ENCODE measurements at places on chromosomes 5 and 9.

DNA sequence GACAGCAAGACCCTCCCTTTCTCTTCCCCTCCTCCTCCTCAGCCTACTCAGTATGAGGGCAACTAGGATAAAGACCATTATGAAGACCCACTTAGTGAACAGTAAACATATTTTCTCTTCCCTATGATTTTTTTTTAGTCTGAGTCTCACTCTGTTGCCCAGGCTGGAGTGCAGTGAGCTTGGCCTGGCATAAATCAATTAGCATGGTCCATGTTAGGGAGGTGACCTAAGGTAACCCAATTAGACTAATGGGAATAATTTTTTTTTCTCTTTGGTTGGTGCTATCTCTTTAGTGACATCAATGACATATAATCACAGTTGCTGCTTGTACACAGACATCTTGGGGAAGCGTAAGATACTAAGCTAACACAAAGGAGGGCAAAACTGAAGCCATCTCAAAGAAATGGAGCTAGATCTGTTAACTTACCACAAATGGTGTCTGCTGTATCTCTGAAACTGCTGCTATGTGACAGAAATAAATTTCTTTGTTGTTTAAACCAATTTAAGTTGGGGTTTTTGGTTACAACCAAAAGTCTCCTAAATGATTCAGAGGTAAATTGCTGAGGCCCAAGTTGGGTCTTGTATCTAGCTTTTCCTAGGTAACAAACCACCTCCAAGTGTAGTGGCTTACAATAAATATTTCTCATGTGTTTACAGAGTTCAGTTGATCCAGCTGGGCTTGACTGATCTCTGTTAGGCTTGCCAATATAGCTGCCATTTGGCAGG lies 13.3 kb downstream of the PKD2L2 start:
- ATAC-seq: no peak

- peak; percentile 72 for ATAC-seq
Measured at GRCh38 chr5:140351609-140352334, 5.4 kb upstream of the HBEGF start.

- no peak for ATAC-seq
Measured at GRCh38 chr9:76180541-76180940, 213.7 kb downstream of the RFK start.

GRCh38 chr5:140219068-140219991 lies 44.3 kb downstream of the CYSTM1 start:
- ATAC-seq: no peak

GRCh38 chr9:97366889-97367288 lies 45.0 kb upstream of the TDRD7 start:
- no peak for ATAC-seq

DNA sequence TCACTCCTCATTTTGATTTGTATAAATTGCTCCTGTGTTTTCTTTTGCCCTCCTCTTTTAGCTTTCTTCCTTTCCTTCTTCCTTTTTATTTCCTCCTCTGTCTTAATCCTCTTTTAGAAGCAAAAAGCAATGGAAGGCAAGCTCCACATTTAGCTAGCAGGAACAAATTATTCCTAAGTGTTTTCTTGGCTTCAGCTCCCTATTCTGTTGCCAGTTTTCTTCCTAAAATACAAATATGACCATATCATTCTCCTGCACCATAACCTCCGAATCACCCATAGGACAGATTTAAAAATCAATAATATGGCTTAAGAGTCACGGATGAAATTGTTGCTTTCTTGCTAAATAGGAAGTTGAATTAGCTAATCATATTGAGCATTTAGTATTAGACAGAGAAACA lies 49.4 kb downstream of the GRIN3A start:
- ATAC-seq: no peak

DNA sequence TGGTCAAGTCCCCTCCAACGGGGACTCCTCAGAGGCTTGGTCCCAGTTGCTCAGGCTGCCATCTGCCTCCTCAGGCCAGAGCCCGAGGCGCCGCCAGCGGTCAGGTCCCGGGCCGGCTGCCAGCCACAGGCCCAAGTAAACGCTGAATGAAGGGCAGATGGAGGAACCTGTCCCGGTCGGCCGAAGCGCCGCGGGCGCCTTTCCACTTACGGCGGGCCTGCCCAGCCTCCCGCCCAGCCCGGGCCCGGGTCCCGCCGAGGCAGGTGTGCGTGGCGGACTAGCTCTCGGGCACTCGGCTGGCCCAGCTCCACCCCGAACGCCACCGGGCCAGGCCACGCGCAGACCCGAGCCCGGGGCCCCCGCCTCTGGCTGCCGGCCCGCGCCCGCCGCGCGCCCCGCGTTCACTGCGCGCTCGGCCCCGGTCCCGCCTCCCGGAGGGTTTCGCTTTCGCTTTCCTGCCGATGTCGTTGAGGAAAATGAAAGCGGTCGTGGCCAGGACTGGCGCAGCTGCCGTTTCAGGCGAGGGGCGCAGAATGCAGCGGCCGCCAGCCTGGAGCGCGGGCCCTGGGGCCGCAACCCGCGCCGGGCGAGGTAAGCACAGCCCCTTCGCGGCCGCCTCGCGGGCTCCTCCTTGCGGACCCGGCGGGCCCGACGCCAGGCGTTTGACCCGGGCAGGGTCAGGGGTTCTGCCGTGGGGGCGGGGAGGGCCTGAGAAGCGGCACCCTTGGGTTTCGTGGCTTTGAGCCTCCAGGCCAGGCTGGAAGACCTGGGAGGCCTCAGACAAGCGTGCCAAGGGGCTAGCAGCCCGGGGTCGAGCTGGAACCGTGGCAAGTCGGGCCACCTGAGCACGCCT lies 41.2 kb downstream of the SLC22A5 start:
- peak; percentile 80 for ATAC-seq

DNA sequence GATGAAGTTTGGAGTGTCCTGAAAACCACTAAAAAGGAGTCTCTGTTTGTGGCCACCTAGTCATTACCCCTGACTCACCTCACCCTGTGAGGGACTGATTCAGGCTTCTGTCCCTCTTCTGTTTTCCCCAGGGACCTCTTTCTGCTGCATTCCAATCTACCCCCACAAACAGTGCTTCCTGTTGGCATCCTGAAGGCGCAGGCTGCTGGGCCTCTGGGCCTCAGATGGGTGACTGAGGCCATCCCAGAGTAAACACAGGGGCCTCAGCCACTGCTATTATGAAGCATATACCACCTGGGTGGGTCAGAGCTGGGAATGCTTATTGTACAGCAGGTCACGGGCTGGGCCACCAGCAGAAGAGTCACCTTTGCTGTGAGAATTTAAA lies 20.0 kb downstream of the MORN5 start:
- no peak for ATAC-seq

DNA sequence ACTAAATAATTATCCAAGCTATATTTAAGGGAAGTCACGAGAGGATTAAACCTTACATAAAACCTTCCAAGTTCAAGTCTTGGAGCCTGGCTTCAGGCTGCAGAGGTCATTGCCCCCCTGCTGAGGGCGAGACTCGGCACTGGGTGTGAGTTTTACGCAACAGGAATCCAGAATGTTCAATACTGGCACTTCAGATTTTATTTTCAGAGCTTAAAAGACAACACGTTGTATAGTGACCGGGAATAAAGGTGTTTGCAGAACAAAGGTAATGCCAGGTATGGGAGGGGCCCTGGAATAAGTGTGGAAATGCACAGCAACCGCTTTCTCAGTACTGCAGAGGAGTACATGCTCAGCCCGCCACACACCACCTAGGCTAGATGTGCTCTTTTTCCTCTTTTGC lies 207.0 kb downstream of the GAPVD1 start:
- ATAC-seq: no peak

GRCh38 chr5:34657274-34657921 lies 1.3 kb downstream of the RAI14 start:
- ATAC-seq: no peak

- ATAC-seq: no peak
Measured at GRCh38 chr5:147426640-147427327, 83.1 kb downstream of the DPYSL3 start.

GRCh38 chr9:23663946-23664345 lies 162.1 kb downstream of the ELAVL2 start:
- no peak for ATAC-seq

DNA sequence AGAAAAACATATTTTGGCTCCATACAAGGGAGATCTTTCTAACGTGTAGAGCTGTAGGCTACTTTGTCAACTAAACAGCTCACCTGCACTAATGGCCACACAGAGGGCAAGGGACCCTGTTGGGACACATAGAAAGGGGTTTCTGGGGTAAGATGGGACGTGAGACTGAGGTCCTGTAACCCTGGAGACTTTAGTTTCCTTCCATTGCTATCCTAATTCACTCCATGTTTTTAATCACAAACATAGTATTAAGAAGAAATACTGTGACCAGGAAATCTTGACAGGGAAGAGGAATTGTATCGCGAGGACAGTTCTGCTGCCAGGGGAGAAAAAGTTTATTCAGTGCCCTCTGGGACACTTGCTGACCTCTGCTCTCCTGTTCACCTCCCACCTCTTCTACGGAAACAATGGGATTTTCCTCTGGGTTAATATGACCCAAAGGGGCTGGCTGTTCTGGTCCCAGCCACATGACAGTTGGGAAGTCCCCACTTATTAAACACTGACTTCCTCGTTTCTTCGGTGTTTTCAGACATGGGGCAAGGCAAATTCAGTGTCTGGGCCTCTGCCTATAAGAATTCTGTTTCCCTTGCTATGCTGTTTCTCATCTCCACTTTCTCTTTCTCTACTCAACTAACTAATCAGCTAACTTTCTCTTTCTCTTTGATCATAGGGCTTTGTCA lies 106.9 kb upstream of the SEMA6A start:
- peak; percentile 44 for ATAC-seq

DNA sequence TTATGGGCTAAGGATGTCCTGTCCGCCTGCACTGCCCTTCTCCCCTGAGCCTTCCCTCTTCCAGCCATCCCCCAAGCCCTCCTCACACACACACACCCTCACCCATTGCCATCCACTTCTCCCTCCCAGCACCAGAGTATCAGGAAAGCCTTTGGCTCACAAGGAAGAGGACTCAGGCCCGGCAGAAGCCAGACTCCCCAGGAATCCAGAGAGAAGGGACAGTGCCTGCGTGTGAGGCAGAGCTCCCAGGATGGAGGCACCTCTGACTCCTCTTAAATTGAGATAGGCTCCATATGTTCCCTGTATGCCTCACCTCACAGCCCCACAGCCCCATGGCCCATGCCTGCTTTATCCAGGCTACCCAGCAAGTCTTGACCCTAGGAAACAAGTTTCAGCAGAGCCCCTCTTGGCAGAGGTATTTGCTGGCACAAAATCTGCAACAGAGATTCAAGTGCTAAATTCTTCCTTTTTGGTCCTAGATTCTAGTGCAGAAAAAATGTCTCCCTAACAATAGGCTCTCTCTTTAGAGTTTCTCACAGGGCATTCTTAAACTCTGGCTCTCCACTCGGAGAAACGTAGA lies 761 bp downstream of the IL17B start:
- ATAC-seq: no peak

- ATAC-seq: no peak
Measured at GRCh38 chr9:135166565-135166964, 79.1 kb downstream of the OLFM1 start.

GRCh38 chr5:109714592-109714991 lies 24.9 kb downstream of the MAN2A1 start:
- no peak for ATAC-seq

- no peak for ATAC-seq
Measured at GRCh38 chr9:792331-793260, 48.9 kb upstream of the DMRT1 start.

GRCh38 chr9:90142580-90142979 lies 500.0 kb downstream of the DIRAS2 start:
- no peak for ATAC-seq

DNA sequence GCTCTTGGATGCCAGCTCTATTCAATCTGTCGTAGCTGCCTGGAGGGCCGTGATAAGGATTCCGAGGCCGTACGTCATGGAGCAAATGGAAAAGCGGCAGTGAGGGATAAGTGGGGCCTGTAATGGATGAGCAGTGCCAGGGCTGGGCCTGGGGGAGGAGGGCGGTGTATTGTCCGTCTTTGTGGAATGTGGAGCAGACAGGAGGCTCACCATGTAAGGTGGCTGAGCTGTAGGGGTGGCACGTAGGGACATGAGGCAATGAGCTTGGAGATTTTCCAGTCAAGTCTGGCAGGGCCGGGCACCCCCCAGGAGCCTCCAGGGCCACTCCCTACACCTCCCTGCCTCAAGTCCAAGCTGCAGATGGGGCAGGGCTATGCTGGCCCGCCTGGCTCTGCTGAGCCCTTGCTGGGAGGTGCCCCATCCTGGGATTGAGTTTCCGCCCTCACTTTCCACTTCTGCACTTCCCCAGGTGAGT lies 29.2 kb downstream of the NCS1 start:
- ATAC-seq: no peak

- no peak for ATAC-seq
Measured at GRCh38 chr5:17907094-17907493, 272.8 kb downstream of the TAF11L14 start.

DNA sequence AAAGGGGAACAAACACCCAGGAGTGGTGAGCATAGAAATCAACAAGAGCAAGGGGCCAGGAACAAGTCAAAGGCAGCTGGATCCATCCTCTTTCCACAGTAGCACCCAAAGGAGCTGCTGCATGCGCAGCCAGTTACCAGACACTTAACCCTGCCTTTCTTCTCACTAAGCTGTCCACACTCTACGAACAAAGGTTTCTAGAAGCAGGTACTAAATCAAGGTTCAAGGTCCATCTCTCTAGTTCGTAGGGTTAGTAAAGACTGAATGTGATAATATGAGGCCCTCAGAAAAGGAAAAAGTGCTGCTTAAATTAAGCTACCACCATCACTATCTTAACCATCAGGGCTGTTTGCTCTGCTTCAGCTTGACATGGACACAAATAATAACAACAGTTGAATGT lies 121.2 kb upstream of the NIPBL start:
- ATAC-seq: no peak

DNA sequence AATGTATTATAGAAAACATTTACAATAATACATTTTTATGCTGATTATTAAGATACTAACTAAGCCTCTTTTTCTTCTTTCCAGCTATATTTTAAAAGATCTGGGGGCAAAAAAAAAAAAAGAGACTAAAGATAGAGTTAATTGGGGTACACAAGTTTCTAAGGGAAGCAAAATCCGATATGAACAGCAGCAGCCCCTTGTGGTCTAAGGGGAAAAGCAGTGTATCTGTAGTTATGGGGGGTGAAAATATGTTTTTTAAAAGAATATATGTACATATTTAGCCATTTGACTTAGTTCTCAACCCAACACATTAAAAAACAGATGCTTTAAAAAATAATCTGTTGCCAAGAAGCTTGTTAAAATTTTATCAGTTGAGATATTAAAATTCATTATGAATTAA lies 134.3 kb upstream of the POU5F2 start:
- ATAC-seq: no peak

GRCh38 chr5:69271376-69271775 lies 36.7 kb downstream of the CDK7 start:
- no peak for ATAC-seq

- ATAC-seq: no peak
Measured at GRCh38 chr5:83554686-83555085, 83.1 kb downstream of the VCAN start.

GRCh38 chr5:12985142-12985541 lies 959.3 kb downstream of the DNAH5 start:
- ATAC-seq: no peak

All from activated CD4-positive, CD25-positive, alpha-beta regulatory T cell treated with anti-CD3 and anti-CD28 coated beads, Interleukin-2, amount 50 U/mL, for 24 hours (primary cell).